ENCODE measurements at places on chromosomes 3 and 15.

- DNase-seq = no peak
Observed at GRCh38 chr3:48012659-48013058, 3.6 kb downstream of the MAP4 start.

DNA sequence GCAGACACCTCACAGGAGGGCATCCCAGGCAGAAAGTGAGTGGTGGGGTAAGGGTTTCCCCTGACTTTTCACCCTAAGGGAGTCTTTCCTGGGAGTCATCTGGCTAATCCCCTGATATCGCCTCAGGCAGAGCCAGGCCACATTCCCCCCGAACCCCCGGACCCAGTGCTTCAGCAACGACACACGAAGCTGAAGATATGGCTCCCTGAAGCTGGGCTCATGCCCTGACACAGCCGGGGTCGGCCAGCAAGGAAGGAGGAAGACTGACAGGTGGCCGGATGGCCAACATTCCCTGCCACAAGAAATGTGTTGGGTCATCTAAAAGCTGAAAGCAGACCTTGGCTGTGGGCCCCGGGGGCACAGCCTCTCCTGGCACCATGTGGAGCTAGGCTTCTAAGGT lies 14.4 kb downstream of the CHST13 start:
- DNase-seq = no peak

GRCh38 chr3:124856677-124857076 lies 30.5 kb downstream of the ITGB5 start:
- DNase-seq = no peak

DNA sequence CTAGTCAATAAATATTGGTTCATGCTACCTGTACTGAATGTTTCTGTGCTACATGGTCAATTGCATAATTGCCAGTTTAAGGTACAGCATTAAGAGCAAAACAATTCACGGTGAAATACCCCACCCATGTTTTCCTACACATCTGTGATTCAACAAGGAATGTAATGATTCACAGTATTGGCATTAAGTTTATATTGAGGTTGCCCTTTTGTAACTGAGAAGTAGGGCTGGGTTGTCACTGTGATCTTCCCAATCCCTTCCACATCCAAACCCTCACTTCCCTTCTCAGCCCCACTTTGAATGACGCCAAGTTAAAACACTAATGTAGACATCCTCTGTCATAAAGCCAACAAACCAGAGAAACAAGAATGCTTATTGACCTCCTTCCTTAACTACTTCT lies 112.0 kb upstream of the TJP1 start:
- DNase-seq = no peak

- DNase-seq = no peak
Observed at GRCh38 chr3:25037049-25037547, 391.0 kb upstream of the RARB start.

DNA sequence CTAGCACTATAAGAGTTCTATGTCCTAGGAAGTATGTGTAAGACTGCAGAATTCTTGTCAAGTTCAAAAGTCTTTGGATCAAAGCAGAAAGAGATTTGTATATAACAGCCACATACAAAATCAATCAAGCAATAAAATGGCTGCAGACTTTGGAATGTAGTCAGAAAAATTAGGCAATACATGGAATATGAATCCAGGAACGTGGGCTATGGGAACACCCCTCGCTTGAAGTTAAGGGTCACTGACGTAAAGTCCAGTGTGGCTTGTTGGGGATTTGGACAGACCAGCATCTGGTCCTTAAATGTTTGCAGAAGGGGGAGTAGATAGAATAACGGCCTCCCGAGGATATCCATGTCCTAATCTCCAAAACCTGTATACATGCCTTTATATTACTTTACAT lies 178.6 kb downstream of the ADAMTS9 start:
- DNase-seq = no peak

DNA sequence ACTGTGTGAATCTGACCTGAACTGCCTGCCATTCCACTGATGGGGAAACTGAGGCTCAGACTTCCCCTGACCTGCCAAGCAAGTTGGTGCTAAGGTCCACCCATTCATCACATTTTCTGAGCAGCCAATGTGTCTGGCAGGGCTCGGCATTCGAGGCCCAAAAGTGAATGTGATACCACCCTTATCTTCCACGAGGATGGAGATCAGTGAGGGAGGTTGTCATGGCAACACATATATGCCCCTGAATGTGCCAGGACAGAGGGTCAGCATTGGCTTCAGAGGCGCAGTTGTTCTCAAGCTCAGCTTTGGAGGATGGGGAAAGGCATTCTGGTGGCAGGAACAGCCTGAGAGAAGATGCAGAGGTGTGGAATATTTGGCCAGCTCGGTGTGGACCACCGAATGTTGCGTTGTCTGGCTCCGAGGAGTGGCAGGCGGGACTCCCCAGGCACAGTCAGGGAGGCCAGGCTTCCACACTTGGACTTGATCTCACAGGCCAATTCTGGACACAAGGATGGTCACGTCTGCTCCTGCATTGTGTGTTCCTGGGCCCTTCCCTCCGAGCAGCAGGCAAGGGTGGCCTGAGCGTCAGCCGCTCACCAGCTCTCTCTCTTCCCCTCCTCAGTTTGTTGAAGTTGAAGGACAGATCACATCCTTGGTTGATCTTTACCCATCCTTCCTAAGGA lies 63.4 kb downstream of the GRIP2 start:
- no peak for DNase-seq

GRCh38 chr3:40557575-40558161 lies 32.9 kb downstream of the ZNF621 start:
- DNase-seq = no peak

Measured in hematopoietic multipotent progenitor cell treated with erythropoietin and hydrocortisone succinate and interleukin-3 and kit ligand, for 4 days (in vitro differentiated cells).